ENCODE measurements at places on chromosomes 12 and 14.

DNA sequence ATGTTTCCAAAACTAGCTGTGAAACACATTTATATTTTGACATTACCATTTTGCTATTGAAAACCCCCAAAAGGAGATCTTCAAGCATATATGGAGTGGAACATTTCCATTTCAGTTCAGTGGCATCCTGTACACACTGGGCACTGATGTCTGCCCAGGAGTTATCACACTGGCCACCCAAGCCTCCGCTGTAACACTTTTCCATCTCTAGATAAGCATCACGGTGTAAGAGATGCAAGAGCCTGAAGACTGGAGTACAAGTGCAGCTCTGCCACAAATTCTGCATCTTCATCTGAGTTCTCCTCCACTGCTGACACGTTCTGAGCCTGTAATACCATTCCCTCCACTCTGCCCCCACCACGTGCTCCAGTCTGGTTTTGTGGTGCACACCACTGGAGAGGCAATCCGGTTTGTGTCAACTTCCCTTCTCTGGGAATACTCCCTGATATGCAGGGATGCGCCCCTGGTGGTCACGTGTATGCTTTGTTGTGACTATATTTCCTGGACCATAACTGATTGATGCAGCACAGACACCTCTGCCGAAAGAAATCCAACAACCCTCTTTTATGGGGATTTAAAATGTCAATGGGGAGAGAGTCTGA is 12.7 kb downstream of the SPTLC2 start:
- DNase-seq = no peak

GRCh38 chr12:54958048-54958658 is 26.4 kb downstream of the TESPA1 start:
- peak; percentile 26 for DNase-seq

DNA sequence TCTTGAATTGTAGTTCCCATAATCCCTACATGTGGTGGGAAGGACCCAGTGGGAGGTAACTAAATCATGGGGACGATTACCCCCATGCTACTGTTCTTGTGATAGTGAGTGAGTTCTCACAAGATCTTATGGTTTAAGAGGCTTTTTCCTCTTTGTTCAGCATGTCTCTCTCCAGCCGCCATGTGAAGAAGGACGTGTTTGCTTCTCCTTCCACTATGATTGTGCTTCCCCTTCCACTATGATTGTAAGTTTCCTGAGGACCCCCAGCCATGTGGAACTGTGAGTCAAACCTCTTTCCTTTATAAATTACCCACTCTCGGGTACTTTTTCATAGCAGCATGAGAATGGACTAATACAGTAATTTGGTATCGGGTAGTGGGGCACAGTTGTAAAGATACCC is 97.3 kb downstream of the PPP1R12A start:
- no peak for DNase-seq

DNA sequence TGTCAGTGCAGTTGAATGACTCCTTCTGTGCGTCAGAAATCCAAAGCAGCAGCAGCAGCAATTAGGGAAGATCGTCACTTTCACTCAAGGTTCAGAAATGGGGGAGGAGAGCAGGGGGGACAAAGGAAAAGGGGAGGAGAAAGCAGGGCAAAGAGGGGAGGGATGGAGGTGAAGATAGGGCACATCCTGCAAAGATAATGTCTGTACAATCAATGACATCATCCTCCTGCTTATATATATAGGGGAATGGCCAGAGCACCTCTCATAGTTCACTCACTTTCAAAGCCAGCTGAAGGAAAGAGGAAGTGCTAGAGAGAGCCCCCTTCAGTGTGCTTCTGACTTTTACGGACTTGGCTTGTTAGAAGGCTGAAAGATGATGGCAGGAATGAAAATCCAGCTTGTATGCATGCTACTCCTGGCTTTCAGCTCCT is at the start of gene NTS:
NTS (plus strand) TSS at position 265 of the 431 bp plus-strand sequence; CDS start at position 374, 109 bp downstream.
- DNase-seq = no peak

- DNase-seq = no peak
Measured at GRCh38 chr12:85572956-85573355, 263.3 kb downstream of the RASSF9 start.

DNA sequence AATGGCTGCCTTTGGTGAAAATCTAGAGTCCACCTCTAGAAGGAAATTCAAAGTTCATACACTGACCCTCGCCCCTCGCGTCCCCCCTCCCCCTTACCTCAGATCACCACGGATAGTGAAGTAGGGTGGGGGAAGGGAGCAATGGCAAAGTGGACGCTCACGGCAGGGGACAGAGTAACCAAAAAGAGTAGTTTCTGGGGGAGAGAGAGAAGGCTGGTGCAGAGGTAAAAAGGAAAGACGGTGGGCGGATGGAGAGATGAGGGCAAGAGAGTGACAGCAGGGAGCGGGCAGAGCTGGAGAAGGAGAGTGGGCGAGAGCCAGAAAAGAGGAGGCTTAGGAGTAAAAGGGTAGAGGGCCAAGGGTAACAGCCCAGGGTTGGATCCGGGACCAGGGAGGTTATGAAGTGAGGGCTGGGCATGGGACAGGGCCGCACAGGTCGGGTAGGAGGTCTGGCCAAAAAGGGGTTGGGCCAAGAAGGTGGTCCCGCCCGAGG is 423 bp downstream of the ALDH6A1 start:
- no peak for DNase-seq

GRCh38 chr12:45131506-45131905 is 80.6 kb upstream of the DBX2 start:
- DNase-seq = no peak

GRCh38 chr12:27437839-27438238 is 8.7 kb upstream of the SMCO2 start:
- DNase-seq = no peak

DNA sequence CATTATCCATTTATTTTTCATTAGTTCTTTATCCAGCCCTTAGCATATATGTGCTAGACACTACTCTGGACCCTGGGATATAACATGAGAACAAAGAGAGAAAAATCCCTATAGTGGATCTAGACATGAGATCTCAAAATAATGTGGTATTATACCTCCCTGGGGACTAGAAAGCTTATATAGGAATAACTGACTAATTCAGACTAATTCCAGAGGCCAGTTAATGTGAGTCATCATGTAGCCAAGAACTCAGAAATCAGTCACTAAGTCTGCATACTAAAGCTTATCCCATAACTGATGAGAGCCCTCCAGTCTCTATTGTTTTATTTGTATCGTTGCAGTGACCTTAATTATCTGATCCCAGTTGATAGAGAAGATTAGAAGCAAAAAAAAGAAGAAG is 267.1 kb upstream of the RGS6 start:
- DNase-seq = no peak

- no peak for DNase-seq
Measured at GRCh38 chr14:50865391-50866076, 6.3 kb upstream of the ABHD12B start.
